ENCODE measurements at places on chromosomes 13 and 19.

DNA sequence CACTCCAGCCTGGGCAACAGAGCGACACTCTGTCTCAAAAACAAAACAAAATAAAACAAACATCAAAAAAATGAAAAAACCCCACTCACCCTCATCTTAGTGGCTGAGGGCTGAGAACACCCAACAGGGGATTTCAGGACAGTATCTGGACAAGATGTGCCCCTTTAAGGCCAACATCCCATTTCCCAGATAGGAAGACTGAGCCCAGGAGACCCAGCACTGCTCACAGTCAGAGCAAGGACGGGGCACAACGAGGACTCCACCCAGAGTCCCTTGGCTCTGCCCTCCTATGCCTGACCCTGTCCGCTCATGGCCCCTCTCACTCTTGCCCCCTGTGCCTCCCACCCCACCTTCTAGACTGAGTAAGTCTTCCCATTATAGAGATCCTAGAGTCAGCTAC, 52.9 kb upstream of the CYP4F8 start:
- DNase-seq: no peak

- no peak for DNase-seq
These were observed 25.6 kb upstream of the GAS6 start for GRCh38 chr13:113889467-113889866.

DNA sequence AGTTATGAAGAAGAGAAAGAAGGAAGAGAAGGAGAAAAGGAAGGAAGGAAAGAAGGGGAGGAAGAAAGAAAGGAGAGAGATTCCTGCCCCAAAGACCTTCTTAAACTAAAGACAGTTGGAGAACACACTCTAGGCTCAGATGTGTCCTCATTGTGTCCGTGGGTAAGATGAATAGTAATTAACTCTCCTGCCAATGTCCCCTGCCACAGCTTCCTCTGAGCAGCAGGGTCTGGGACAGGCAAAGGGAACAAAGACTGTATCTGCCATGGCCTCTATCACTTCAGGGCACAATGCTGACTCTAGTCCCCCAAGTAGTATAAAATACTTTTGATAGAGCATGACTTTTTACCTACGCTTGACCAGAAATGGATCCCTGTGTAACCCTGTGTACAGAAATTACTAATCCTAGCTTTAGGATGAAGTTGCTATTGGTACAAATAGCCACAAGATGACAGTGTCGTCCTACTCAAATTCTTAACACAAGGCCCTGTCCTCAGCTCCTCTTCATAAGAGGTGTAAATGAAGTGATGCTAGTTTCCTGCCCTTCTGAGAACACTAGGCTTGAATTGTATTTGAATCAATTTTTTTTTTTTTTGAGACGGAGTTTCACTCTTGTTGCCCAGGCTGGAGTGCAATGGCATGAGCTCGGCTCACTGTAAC, 186.2 kb upstream of the GPR12 start:
- no peak for DNase-seq

DNA sequence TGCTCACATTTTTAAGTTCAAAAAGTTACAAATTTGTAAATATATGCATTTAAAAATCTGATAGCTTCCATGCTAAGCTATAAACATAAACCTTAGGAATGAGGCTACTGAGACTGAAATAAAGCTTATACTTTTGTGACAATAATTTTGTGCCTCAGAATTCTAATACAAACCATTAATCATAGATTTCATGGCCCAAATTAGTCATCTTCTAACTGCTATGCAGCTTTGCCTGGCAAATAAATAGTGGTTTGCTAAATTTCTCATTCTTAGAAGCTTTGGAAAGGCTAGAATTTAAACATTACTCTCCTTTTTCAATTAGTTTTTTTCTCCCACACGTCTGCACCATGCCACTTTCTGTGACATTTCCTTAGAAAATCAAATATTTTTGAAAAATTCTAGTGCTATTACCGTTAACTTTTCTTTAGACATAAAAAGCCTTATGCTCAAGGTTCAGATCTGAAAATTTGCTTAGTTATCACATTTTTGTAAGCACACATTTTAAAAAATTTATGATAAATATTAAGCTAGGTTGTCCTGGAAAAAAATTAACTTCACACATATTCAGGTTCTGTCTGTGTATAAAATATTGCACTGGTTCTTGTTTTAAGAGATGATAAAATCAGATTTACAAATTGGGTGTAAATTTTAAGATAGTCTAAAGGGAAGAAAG, 46.9 kb downstream of the FNDC3A start:
- no peak for DNase-seq

GRCh38 chr19:44260695-44261446, 1.2 kb downstream of the ZNF233 start:
- no peak for DNase-seq

DNA sequence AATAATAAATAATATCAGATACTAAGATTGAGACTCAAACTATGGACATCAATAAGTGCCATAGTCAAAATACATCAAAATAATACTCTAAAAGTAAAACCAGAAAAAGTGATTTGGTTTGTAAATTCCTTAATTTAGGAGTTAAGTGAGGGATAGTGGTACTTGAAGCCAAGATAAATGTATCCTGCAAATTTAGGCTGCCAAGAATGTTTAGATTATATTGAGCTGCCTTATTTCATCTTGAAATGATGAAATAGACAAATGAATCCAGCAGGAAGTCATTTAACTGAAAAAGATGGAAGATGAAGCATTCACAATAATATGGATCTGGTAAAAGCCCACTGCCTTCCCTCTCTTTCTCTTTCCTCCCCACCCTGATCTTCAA, 112.3 kb downstream of the LRCH1 start:
- no peak for DNase-seq

- no peak for DNase-seq
These were observed 63.7 kb upstream of the F7 start for GRCh38 chr13:113041896-113042295.

GRCh38 chr19:38506723-38507550, 73.4 kb downstream of the RYR1 start:
- DNase-seq: peak; percentile 67

- DNase-seq: no peak
These were observed 11.9 kb downstream of the ANKRD24 start for GRCh38 chr19:4194353-4194752.

DNA sequence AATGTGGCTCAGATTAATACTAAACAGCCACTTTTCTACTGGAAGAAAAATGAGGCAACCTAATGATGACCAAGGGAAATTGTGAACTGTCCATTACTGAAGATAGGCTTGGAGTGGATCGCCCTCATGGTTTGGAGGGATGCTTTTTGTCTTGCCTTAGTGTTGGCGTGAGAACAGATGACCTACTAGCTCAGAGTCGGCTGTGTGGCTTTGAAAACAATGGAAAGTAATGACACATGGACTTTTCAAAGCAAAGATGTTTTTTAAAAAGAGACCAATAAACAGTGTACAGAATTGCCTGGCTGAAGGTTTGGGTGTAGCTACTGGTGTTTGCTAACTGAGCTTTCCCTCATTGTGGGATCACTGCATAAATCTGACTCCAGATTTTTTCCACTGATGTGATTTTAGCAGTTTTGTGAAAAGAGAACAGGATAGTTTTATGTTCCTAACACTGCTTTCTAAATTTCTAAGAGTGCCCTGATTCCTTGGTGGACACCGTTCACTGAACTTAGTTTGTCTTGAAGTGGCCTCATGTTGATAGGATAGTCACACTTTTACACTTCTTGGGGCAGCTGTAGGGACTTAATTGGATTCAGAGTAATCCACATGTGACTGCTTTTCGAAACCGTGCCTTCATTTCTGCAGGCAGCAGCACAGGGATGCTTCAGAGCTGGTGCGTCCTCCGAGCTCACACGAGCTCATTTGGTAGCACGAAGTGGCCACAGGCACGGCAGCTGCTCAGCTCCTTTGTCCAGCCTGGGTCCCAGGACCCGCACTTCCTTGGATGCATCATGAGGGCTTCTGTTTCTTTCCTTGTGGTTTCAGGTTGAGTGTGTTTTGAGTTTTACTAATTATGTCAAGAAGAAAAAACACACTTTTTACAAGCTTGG, 4.3 kb downstream of the CEBPG start:
- no peak for DNase-seq

DNA sequence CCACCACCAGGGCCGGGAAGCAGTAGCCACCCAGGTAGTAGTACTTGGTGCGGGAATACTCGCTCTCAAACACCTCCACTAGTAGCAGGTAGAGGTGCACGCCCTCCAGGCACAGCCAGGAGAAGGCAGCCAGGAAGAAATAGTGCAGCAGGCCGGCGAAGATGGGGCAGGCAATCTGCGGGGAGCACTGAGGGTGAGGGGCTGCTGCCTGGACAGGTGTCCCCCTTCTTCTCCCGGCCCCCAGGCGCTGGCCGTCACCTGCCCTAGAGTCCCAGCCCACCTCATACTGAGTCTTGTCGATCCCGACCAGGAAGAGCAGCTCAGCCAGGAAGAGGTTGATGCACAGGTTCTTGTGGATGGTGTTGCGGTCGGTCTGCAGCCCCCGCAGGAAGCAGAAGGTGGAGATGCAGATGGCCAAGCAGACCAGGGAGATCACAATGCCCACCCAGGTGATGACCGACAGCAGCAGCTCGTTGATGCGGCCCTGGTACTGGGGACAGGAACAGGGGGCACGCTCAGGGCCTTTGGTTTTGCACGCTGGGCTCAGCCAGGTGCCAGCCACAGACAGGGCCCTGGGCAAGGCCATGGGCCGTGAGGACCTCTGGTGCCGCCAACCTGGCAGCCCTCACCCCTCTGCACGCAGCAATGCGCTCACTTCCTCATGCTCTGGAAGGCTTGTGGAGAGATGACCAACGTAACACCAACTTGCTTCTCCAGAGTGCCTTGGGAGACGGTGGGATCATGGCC, 20.8 kb upstream of the ASF1B start:
- DNase-seq: no peak

DNA sequence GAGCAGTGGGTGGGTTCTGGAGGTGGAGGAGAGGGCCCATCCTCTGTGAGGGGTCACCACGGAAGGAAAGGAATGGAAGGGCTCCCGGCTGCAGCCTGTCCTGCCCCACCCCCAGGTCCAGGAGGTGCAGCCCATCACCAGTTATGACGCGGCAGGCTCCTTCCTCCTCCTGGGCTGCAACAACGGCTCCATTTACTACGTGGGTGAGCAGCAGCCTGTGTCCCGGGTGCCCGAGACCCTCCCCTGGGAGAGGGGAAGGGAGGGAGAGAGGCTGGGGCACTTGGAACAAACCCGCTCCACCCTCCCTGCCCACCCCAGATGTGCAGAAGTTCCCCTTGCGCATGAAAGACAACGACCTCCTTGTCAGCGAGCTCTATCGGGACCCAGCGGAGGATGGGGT, 6.6 kb downstream of the SHKBP1 start:
- DNase-seq: no peak

DNA sequence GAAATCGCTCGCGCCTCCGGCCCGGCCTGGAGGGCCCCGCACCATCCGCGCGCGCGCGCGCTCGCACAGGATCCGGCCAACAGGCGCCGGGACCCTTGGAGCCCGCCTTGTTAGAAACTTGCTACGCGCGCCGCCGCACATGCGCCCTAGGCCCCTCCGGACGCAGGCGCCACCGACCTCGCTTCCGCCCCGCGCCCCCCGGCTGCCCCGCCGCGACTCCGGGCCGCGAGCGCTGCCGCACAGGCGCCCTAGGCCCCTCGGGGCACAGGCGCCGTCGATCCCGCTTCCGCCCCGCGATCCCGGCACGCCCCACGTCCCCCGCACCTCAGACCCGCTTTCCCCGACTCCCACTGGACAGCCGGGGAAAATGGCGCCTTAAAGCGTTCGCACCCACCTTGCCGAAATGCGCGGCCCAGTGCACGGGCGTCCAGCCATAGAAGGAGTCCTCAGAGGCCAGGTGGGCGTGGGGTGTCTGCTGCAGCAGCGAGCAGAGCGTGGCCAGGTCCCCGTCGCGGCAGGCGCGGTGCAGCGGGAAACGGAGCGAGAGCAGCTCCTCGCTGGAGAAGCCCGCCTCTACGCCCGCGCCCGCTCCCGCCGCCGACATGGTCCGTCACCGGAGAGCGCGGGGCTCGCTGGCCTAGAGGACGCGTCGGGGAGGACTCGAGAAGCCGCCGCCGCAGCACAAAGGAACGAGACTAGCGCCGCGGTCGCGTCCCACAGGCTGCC, 375 bp downstream of the ANKRD10 start:
- peak; percentile 63 for DNase-seq

GRCh38 chr13:74920361-74920760, 561.6 kb downstream of the TBC1D4 start:
- no peak for DNase-seq

DNA sequence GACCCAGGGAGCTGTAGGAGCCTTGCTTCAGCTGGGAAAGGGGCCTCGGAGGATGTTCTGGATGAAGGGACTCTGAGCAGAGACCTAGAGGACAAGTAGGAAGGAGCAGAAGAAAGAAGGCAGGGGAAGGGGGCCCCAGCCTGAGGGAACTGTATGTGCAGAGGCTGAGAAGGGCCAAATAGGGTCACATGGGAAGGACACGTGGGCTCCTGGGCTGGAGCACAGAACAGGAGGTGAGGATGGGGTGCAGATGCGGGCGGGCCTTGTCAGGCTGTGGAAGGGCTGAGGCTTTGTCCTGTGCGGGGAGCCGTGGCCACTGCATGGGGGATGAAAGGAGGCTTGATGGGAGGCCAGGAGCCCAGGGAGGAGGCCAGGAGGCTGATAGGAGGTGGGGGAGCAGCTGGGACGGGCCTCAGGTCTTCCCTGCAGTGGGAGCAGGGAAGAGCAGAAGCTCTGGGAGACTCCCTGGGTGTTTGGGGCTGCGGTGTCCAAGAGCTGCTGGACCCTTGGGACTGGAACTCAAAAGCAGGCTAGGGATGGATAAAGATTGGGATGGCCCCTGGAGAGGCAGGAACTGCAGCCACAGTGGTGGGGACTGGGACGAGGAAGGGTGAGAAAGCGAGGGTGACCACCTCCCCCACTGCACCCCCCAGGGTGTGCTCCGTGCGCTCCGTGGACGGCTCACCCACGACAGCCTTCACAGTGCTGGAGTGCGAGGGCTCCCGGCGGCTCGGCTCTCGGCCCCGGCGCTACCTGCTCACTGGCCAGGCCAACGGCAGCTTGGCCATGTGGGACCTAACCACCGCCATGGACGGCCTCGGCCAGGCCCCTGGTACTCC, 11.4 kb upstream of the LTBP4 start:
- DNase-seq: no peak

DNA sequence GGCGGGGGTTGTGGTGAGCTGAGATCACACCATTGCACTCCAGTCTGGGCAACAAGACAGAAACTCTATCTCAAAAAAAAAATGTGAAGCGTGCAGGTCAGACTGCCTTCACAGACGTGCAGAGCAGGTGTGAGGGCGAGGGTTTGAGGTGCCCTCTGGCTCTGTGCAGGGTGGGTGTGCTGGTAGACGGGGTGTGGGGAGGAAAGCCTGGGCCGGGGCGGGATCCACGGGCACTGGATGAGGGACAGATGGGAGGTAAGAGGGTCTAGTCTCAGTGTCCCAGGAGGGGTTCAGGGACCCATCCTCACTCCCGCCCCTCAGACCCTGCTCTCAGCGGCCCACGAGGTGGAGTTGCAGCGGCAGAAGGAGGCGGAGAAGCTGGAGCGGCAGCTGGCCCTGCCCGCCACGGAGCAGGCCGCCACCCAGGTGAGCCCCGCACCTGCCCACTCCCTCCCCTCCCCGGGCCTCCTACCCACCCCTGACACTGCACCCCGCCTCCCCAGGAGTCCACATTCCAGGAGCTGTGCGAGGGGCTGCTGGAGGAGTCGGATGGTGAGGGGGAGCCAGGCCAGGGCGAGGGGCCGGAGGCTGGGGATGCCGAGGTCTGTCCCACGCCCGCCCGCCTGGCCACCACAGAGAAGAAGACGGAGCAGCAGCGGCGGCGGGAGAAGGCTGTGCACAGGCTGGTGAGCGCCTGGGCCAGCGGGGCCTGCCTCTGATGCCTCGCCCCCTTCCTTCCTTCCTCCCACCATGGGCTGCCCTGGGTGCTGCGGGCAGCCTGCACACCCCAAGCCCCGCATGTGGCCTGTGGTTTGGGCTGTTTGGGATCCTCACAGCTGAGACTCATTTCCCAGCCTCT, 9.1 kb downstream of the NOP53 start:
- DNase-seq: no peak

Data from GM12892 (cell line).